Kidney (tissue), 22 donors: ENCODE measurements at places on chromosomes 13 and 19. TPM values are rescaled to one million over a fixed set of nuclear protein-coding genes. Genes with fewer than 3 reads are reported as not detected.

DNA sequence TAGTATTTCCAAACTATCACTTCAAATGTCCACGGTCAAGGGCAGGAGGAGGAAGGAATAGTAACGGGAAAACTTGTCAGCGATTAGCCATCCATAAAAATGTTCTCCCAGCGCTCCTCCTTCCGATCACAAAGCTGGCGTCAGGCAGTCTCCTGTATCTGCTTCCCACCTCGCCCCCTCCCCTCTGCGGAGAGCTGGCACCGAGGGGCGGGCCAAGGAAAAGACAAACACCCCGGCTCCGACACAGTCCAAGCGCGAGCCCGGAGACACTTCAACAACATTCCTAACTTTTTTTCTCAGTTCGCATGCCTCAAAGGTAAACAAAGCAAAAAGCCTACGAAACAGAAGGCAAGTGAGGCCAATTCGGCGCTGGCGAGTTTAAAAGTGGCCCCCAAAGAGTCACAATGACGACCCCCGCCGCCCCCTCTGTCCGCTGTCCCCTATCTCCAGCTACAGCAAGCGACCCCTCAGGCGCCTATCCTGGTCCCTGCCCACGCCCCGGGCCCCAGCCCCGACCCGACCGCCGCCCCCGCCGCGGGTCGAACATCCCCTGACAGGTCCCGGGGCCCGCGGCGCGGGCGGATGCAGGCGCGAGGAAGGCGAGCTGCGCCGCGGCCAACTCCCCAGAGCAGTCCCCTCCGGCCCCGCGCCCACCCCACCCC, 736 bp downstream of the SMAD9 start:
- H3K27ac ChIP-seq: no peak overlapping the region
- no peaks in the 10 kb centered on the region for H3K27me3 ChIP-seq
- peaks cover 12% of the 10 kb centered on the region for H3K4me1 ChIP-seq
- peak overlapping the region; percentile 58 for H3K4me3 ChIP-seq

DNA sequence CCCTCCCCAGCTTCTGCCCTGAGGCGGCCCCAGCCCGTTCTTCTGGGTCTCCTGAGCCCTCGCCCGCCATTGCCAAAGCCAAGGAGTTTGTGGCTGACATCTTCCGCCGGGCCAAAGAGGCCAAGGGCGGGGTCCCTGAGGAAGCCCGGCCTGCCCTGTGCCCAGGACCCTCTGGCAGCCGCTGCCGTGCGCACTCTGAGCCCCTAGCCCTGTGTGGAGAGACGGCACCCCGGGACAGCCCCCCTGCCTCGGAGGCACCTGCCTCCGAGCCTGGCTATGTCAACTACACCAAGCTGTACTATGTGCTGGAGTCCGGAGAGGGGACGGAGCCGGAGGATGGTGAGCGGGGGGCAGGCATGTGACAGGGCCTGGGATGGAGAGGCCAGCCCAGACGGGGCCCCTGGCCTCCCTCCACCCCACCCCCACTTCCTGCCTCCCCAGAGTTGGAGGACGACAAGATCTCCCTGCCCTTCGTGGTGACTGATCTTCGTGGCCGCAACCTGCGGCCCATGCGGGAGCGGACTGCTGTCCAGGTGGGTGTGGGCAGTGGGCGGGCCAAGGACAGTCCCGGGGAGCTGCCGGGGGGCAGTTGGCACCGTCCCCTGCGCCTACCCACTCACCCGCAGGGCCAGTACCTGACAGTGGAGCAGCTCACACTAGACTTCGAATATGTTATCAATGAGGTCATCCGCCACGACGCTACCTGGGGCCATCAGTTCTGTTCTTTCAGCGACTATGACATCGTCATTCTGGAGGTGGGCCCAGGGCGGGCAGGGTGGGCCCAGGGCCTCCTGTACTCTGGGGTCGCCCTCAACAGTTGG, 7.0 kb downstream of the DCAF15 start:
- no peak for DNase-seq
- H3K4me3 ChIP-seq: no peak overlapping the region
- H3K36me3 ChIP-seq: peaks cover 8% of the 10 kb centered on the region
- H3K27ac ChIP-seq: no peak overlapping the region
- no peaks in the 10 kb centered on the region for H3K27me3 ChIP-seq

DNA sequence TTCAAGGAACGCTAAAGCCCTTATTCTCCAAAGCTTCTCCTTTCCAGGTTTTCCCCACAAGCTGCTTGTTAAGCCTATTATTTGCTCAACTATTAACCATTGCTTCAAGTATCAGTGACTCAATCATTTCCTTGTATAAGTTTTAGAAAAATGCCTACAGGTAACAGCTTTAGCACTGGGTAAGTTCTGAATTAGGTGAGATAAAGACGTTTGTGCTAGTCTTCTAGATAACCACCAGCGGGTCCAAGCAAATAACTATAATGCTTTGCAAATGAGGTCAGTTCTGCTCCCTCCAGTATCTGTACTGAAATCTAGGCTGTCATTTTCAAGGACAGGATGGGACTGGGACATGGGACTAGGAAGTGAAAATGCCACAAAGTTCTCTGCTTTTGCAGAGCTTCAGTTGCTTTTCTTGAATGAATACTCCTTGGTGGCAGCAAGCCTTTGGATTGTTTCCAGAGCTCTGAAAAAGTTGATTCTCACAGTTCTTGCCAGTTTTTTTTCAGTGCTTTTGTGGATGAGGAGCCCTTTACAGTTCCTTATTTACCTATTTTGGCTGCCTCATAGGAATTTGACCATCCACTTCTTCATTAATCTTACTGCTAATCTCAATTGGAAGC, 1487.7 kb downstream of the EFNB2 start:
- no peaks in the 10 kb centered on the region for H3K36me3 ChIP-seq
- no peaks in the 10 kb centered on the region for H3K4me1 ChIP-seq
- DNase-seq: peak; percentile 17
- no peak overlapping the region for H3K27ac ChIP-seq
- H3K4me3 ChIP-seq: no peak overlapping the region
- no peaks in the 10 kb centered on the region for H3K27me3 ChIP-seq

- no peaks in the 10 kb centered on the region for H3K36me3 ChIP-seq
- no peaks in the 10 kb centered on the region for H3K4me1 ChIP-seq
- no peak overlapping the region for H3K27ac ChIP-seq
- DNase-seq: peak; percentile 48
- H3K4me3 ChIP-seq: no peak overlapping the region
- no peaks in the 10 kb centered on the region for H3K27me3 ChIP-seq
These were observed 50.0 kb downstream of the MZT1 start for GRCh38 chr13:72677431-72677830.

Gene ENOX1
- total RNA-seq: 4.9 TPM

GRCh38 chr13:85503797-85504196, 295.4 kb downstream of the SLITRK6 start:
- H3K27ac ChIP-seq: no peak overlapping the region
- no peaks in the 10 kb centered on the region for H3K4me1 ChIP-seq
- no peak overlapping the region for H3K4me3 ChIP-seq
- no peaks in the 10 kb centered on the region for H3K27me3 ChIP-seq

- no peaks in the 10 kb centered on the region for H3K4me1 ChIP-seq
- H3K27me3 ChIP-seq: no peaks in the 10 kb centered on the region
- no peak for DNase-seq
- H3K27ac ChIP-seq: no peak within 1 kb of the TSS
- H3K4me3 ChIP-seq: no peak within 1 kb of the TSS
- H3K36me3 ChIP-seq: no peaks in the 10 kb centered on the region
These were observed at the start of gene CLEC17A for GRCh38 chr19:14582894-14583340. Gene CLEC17A, plus strand, starts transcription at chr19:14583084. Its CDS starts 77 bp downstream, at chr19:14583161.

Gene SLC25A41
- total RNA-seq: 0.28 TPM

Gene CEACAM21
- 5.6 TPM for total RNA-seq

Gene IL12RB1
- 3.2 TPM for total RNA-seq

DNA sequence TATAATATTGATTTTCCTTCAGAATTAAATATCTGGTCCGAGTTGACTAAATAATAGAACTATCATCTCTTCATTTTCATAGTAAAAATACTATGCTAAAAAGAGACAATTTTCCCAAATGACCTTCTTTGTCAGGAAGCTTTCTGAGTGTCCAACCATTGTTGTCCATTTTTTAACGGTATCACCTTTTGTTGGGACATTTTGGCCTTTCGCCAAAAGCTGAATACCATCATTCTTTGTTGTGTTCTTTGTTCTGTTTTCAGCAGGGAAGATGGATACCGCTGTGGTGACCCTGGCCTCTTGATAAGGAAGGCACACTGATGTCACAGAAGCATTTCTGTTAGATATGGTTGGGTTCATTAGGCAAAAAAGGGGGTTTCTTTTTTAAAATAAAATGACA, 654.4 kb upstream of the GPC6 start:
- no peak for DNase-seq
- H3K36me3 ChIP-seq: no peaks in the 10 kb centered on the region
- no peaks in the 10 kb centered on the region for H3K27me3 ChIP-seq
- H3K4me3 ChIP-seq: no peak overlapping the region
- H3K27ac ChIP-seq: no peak overlapping the region

Gene RFPL4A
- total RNA-seq: 0.41 TPM

- no peaks in the 10 kb centered on the region for H3K4me1 ChIP-seq
- peaks cover 4% of the 10 kb centered on the region for H3K27me3 ChIP-seq
- no peaks in the 10 kb centered on the region for H3K36me3 ChIP-seq
- no peak within 1 kb of the TSS for H3K4me3 ChIP-seq
- no peak within 1 kb of the TSS for H3K27ac ChIP-seq
- peak; percentile 71 for DNase-seq
These were observed at the start of gene DCLK1 for GRCh38 chr13:36131222-36131930. Gene DCLK1, minus strand, starts transcription at chr13:36131382.

- H3K4me1 ChIP-seq: peaks cover 40% of the 10 kb centered on the region
- H3K36me3 ChIP-seq: peaks cover 3% of the 10 kb centered on the region
- H3K4me3 ChIP-seq: no peak overlapping the region
- H3K27me3 ChIP-seq: no peaks in the 10 kb centered on the region
- peak overlapping the region; percentile 99 for H3K27ac ChIP-seq
- no peak for DNase-seq
These were observed 3.6 kb downstream of the ACTN4 start for GRCh38 chr19:38650911-38651584.

DNA sequence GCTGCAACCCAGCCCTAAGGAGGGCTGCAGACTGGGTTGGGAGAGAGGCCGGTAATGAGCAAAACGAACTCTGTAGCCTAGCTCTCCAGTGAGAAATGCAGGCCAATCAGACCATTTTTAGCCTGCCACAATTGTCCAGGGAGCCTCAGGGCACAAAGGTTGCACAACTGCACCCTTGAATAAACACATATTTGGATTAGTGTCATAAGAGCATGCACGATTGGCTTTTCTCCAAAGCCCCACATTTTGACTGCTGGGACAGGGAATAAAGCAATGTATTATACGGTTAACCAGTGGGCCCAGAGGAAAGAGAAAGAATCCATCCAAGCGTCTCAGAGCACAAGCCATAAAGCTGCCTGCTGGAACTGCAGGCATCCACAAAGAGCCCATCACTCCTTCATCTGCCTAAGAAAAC, 729.4 kb upstream of the SGCG start:
- H3K4me1 ChIP-seq: peaks cover 5% of the 10 kb centered on the region
- no peak overlapping the region for H3K27ac ChIP-seq
- no peaks in the 10 kb centered on the region for H3K27me3 ChIP-seq
- peak; percentile 56 for DNase-seq

Gene HOMER3
- 34.3 TPM for total RNA-seq

DNA sequence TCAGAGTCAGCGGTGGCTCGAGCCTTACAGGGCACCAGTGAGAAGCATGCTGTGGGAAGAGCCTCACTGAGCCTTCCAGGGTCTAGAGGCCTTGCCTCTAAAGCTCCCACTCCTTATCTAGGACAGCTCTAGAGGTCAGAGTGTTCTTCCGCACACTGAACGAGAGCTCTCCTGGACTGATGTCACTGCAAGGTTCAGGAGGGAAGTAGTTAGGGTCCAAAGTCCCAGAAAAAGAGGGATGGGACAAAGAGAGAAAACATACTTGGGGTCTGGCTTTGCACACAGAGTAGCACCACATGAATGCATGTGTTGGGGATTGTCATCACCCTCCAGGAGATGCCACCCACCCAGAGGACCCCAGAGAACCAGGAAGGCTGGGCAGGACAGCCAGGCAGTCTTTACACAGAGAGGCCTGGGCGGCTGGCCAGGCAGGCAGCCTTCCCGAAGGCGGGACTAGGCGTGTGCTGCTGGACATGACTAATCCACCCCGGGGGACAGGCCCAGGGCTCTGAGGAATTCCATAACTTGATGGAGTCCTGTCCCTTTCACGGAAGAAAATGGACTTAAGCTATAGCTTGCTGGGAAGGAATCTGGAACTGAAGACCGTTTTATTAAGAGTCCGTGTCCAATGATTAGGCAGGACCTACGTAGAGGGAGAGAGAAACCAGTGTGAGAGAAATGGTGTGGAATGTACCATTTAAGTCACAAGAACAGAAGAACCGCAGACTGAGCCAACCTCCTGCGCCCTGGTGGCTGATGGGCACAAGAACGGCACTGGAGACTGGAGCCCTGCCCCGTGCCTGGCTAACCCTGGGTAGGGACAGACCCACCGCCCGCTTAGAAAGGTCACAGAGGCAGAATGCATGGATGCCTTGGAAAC, 16.6 kb upstream of the EPHX3 start:
- H3K4me3 ChIP-seq: no peak overlapping the region
- no peak for DNase-seq
- peaks cover 4% of the 10 kb centered on the region for H3K36me3 ChIP-seq
- peak overlapping the region; percentile 92 for H3K27ac ChIP-seq
- H3K27me3 ChIP-seq: no peaks in the 10 kb centered on the region

DNA sequence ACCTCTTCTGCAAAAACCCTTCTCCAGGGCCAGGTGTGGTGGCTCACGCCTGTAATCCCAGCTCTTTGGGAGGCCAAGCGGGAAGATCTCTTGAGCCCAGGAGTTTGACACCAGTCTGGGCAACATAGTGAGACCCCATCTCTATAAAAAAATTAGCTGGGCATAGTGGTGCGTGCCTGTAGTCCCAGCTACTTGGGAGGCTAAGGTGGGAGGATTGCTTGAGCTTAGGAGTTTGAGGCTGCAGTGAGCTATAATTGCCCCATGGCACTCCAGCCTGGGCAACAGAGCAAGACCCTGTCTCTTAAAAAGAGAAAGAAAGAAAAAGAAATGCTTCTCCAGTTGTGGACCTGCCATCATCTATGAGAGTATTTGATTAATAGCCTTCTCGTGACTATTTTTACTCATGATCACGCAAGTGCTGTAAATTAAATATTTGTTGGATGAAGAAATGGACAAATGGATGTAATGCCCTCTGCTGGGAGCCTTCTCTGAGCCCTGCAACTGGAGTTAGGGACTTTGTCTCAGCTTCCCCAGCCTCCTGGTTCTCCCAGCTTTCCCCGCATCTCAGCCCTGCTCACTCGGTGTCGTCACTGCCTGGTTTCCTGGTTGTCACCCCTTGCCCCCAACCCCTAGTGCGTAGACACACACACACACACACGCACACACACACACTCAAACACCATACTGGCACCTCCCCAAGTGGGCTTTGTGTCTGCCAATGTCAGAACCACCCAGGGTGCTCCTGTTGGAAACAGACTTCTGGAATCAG, 12.2 kb downstream of the WIZ start:
- H3K27me3 ChIP-seq: no peaks in the 10 kb centered on the region
- no peak overlapping the region for H3K4me3 ChIP-seq
- H3K4me1 ChIP-seq: no peaks in the 10 kb centered on the region
- no peaks in the 10 kb centered on the region for H3K36me3 ChIP-seq
- DNase-seq: peak; percentile 64
- no peak overlapping the region for H3K27ac ChIP-seq

Gene KIR3DL2
- total RNA-seq: 0.13 TPM

DNA sequence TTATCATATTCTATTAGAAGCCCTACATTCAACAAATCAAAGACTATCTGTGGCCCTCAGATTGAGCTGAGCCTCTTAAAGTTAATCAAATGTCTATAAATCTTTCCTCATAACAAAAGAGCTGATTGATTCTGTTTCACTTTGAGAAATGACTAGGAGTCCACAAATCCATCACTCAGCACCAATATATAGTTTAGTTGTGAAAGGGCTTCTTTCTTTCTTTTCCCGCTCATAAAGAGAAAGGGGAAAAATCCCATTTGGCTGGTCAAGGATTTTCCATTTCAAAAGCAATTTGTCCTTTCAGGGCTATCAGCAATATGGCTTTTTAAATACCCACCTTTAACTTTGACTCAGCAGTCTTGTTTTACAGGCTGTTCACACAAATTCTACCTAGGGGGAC, 408.5 kb upstream of the PCDH20 start:
- H3K4me1 ChIP-seq: no peaks in the 10 kb centered on the region
- no peak overlapping the region for H3K4me3 ChIP-seq
- no peaks in the 10 kb centered on the region for H3K27me3 ChIP-seq
- no peak overlapping the region for H3K27ac ChIP-seq
